ENCODE measurements at places on chromosomes 1 and 21. TPM values are rescaled to one million over a fixed set of nuclear protein-coding genes. Genes with fewer than 3 reads are reported as not detected.

Gene MANEAL
- total RNA-seq: 35.2 TPM

DNA sequence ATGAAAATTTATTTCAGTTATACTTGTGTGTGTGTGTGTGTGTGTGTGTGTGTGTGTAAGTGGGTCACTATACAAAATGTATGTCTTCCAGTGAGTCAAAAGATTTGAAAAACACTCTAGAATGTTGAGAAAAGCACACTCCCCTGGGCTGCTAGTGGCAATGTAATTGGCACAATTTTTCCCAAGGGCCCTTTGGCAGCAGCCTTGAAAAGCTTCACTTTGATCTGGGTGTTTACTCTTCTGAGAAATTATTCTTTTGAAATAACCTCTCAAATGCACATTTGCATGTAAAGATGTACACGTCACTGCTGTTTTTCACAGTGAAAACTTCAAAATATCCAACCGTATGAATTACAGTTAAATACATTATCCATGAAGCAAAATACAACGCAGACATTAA is 22.1 kb upstream of the SLC44A3 start:
- no peak for DNase-seq

DNA sequence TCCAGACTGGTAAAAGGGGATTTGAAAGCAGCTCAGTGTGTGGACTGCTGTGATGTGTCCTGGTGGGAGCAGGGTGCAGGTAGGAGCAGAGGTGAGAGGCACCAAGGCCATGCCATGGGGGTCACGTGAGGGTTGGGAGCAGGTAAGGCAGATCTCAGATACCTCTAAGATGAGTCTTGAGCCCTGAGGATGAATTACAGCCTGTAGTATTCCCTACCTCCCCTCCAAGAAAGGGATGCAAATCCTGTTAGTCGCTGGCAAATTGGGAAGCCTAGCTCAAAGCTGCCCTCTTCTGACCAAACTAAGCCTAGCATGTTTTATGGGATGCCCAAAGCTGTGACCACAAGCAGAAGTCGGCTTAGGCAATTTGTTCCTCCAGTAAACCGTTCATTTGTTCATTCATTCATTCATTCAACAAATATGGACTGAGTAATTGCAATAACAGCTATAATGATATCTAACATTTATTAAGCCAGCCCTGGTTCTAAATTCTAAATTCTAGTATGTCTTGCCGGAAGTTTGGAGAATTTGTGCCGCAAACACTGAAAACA is 3.9 kb upstream of the NUAK2 start:
- DNase-seq: peak; percentile 82

Gene FCGR3A
- not detected for total RNA-seq

DNA sequence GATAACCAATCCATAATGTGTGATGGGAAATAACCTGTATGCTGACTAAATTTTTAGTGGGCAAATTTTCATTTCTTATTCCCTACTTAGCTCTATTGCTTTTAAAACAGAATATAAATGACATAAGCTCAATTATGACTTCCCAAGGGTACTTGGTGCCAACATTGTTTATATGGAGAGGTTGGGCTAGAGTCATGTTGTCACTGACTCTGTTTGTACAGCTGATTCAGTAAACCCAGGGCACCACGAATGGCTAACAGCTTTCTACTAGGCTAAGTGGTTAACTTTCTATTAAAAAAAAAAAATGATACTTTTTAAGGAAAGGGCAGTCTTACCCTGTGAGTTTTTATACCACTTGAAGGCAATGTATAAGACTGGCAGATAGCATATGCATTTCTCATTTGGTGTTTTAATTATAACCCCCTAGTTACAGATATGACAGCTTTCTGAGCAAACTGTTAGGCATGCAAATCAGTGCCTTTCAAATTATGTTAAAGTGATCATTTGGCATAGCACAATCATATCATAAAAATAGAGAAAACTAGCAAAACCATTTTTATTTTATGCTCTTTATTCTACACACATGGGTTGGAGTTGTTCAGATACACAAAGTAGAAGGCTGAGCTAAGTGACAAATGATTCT is 147.1 kb downstream of the DNM3 start:
- no peak for DNase-seq

Gene RGSL1
- total RNA-seq: not detected

GRCh38 chr1:201656311-201657032 is 117.5 kb downstream of the NAV1 start:
- no peak for DNase-seq

- no peak for DNase-seq
Observed at GRCh38 chr1:8061673-8062386, 35.7 kb upstream of the ERRFI1 start.

GRCh38 chr1:8822373-8823294 is 5.2 kb upstream of the RERE start:
- DNase-seq: peak; percentile 88

Gene SYNC
- total RNA-seq: 0.65 TPM

Gene KRTAP13-4
- not detected for total RNA-seq

GRCh38 chr1:10802944-10803715 is 6.7 kb upstream of the CASZ1 start:
- no peak for DNase-seq

- DNase-seq: peak; percentile 91
Observed at GRCh38 chr1:81670286-81670685, 130.4 kb upstream of the ADGRL2 start.

DNA sequence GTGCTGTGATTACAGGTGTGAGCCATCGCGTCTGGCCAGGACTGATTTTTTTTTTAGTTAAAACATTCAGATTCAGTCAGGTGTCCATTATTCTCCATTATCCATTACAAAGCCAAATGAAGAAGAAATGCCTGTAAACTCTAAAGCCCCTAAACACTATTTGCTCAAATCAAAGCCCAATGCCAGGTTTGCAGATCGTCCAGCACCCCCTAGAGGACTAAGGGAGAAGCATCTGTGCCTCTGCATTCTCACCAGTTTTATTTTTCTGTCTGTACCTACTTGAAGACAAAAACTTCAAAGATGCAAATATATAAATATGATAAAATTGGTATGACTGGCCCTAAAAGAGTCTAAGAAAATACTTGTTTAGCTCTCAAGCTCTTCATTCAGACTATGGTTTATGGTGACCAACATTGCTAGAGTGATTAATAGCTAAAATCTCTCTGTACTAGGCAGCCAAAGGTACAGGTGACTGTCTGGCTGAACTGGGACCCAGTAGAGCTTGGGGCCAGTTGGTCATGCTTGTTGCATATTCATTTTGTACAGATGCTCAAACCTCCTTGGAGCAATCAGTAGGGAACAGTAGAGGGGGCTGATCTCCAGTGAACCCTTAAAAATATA is 138.4 kb downstream of the SYT2 start:
- DNase-seq: peak; percentile 67

- peak; percentile 75 for DNase-seq
Observed at GRCh38 chr1:8285103-8285502, 32.8 kb upstream of the SLC45A1 start.

Gene HES5
- 0.28 TPM for total RNA-seq

GRCh38 chr1:39091845-39092645 is 65.9 kb downstream of the NDUFS5 start:
- DNase-seq: peak; percentile 73

DNA sequence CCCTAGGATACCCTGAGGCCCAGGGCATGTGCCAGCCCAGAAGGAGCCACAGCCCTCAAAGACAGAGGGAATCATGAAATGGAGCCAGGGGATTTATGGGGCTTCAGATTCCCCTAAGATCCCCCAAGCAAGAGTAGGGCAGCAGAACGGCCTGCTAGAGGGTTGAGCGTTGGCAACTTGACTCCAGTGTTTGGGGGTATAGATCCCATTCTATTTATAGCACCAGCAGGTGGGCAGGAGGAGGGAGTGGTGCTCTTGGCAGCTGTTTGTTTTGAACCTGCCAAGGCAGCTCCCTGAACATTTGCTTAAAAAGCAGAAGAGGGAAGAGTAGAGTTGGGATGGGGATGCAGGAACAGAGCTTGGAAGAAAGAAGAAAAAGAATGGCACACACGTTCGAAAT is 33.7 kb downstream of the GLUL start:
- DNase-seq: no peak

- DNase-seq: no peak
Observed at GRCh38 chr1:34262023-34262853, 85.5 kb downstream of the C1orf94 start.

DNA sequence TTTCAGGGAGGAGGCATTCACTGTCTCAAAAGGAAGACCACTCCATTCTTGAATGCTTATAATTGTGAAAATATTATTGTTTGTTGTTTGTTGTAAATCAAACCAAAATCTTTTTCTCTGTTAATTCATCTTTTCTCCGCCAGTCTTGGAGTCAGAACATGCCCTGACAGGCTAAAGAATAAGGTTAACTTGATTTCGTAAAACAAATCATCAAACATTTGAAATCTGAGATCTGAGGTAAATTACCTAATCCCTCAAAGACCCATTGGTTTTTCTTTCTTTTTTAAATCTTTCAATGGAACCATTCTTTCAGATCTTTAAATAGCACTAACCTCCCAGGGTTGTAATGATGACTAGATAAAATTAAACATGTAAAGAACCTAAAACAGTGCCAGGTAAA is 430.1 kb upstream of the PTBP2 start:
- DNase-seq: no peak

Gene TLCD4
- 1.3 TPM for total RNA-seq

Gene SLC2A5
- total RNA-seq: not detected

Gene HSPB7
- not detected for total RNA-seq

GRCh38 chr1:240190881-240191401 is 99.3 kb downstream of the FMN2 start:
- peak; percentile 44 for DNase-seq

DNA sequence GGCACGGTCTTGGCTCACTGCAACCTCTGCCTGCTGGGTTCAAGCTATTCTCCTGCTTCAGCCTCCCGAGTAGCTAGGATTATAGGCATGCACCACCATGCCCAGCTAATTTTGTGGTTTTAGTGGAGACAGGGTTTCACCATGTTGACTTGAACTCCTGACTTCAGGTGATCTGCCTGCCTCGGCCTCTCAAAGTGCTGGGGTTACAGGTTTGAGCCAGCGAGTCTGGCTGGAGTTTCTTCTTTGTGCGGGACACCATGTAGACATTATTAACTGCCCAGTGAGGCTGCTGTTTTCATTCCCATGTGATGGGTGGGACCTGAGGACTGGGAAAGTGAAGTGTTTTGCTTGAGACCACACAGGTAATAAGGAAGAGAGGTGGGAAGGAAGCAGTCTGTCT is 23.3 kb downstream of the PLA2G5 start:
- no peak for DNase-seq

GRCh38 chr1:158251163-158251562 is 3.1 kb upstream of the CD1A start:
- no peak for DNase-seq

GRCh38 chr1:15296585-15297321 is 49.7 kb downstream of the FHAD1 start:
- DNase-seq: no peak

Gene CD1D
- total RNA-seq: not detected

DNA sequence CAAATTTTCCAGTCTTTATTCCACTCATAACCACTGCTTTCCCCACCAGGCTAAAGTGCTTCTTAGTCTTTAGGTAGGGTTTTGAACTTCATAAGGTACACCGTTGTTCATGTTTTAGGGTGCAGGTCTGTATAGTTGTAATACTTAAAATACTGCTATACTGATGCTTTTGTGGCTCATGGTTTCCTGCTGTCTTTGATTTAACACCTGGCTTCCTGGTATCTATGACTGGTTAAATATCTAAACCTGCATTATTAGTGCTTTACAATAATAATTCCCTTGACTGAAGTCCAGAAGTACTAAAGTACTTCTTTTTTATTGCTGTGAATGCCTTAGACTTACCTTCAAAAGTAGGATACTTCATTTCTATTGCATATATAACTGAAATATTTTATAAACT is 384.7 kb downstream of the SRGAP2C start:
- DNase-seq: no peak

Gene TBX15
- 0.03 TPM for total RNA-seq
